Glomerular endothelial cell (primary cell): ENCODE measurements at places on chromosomes 11 and 22. TPM values are rescaled to one million over a fixed set of nuclear protein-coding genes. Genes with fewer than 3 reads are reported as not detected.

DNA sequence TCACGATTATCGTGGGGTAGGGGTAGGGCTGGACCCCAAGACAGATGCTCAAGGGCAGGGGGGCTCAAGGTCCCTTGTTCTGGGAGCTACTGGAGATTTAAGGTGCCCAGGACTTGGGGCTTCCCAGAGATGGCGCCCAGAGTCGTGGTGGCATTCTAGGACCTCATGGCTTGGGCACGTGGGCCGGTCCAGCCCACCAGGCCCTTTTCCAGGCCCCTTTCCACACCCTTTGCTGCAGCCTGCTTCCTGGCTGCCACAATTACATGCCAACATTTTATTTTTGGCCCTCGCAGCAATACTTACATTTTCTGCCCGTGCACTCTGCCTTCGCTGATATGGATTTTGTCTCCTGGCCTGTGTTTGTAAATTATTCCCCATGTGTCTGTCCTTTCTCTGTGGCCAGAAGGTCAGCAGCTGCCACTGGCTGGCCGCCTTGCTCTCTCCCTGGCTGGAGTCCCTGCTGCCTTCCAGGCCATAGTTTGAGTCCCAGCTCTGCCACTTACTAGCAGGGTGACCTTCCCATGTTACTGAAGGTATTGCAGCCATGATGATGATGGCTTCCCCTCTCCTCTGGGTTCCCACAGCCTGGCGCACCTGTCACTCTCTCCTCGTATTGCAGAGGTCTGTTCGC is 11.2 kb downstream of the MB start:
- DNase-seq: no peak

DNA sequence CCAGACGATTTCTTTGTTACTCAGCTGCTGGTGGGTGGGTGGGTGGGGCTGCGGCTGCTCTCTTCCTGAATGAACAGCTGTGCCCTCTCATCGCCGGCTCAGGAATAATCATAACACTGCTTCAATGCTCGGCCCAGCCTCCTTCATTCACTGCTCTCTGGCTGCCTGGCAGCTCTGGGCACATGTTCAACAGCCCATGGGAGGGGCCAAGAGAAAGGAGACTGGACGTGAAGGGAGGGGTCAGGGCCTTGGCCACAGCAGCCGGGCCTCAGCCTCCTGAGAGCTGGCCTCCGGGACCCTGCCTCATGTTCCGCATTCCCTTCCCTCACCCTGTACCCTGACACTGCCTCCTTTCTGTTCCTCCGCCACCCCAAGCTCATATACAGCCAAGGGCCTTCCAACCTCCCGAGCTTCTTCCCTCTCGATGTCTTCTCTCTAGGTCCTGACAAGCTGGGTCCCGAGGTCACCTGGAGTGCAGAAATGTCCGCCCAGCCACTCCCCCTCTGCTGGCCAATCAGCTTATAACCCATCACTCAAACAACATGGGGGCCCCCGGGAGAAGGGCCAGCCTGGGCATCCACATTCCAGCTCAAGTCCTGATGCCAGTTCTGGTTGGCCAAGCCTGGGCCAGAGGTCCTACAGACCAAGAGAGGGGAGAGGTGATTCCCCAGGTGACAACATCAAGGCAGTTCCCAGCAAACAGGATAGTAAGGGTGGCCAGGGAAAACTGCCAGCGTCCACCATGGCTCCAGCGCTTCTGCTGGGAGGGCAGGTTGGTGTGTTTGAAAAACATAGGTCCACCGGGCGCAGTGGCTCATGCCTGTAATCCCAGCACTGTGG is 3.2 kb upstream of the CSDC2 start:
- DNase-seq: no peak

- no peak for DNase-seq
Measured at GRCh38 chr22:37544955-37545702, 15.2 kb upstream of the CDC42EP1 start.

GRCh38 chr11:114147375-114148012 is 88.0 kb downstream of the ZBTB16 start:
- DNase-seq: no peak

DNA sequence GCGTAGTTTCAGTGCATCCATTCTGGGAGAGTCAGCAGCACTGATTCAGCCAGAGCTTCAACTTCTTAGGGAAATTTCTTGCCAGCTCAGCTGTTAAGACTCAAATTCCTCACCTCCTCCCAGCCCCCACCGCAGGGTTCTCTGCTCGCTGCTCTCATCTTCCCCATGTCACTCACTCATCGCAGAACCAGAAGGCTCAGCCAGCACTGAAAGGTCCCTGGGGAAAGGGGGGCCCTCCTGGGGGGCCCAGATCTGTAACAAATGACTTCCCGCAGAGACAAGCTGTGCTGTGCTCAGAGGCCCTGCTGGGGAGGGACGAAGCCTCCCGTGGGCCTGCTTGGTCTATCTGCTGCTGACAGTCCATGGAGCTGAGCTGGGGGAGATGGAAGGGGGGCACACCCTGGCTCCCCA is 220.6 kb downstream of the NTM start:
- DNase-seq: no peak

GRCh38 chr22:35124691-35125219 is 58.8 kb downstream of the ISX start:
- DNase-seq: no peak

Gene UCP2
- total RNA-seq: 15.3 and 23.7 TPM in 2 replicates

Gene TMEM134
- 32.9 and 88.6 TPM in 2 replicates for total RNA-seq
